ENCODE measurements at places on chromosomes 7 and 10.

- DNase-seq, result no peak
These were observed 133.7 kb downstream of the PIP4K2A start for GRCh38 chr10:22580711-22581110.

- DNase-seq, result peak; percentile 17
These were observed 68.4 kb downstream of the SLIT1 start for GRCh38 chr10:97117372-97117771.

DNA sequence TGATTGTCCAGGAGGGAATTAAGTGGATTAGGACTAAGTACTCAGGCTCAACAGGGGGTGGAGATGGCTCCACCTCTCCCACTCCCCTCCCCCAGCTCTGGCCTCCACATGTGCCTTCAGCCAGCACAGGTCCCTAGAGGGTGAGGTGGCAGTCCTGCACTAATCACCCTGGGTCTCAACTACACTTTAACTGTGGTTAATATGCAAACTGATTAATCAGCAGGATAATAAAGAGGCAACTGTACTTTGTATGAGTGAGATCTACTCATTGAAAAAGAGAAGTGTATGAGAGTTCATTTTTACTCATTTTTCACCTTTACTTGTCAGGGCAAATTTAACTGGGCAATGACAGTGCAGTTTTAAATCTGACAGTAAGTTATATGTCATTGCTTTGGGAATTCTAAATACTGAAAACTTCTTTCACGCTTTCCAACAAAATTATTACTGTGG lies 223.8 kb upstream of the CCDC6 start:
- no peak for DNase-seq

- no peak for DNase-seq
These were observed 282.1 kb downstream of the ARHGAP12 start for GRCh38 chr10:31646519-31646918.

GRCh38 chr7:130141161-130141883 lies 63.9 kb downstream of the TMEM209 start:
- DNase-seq, result peak; percentile 82

DNA sequence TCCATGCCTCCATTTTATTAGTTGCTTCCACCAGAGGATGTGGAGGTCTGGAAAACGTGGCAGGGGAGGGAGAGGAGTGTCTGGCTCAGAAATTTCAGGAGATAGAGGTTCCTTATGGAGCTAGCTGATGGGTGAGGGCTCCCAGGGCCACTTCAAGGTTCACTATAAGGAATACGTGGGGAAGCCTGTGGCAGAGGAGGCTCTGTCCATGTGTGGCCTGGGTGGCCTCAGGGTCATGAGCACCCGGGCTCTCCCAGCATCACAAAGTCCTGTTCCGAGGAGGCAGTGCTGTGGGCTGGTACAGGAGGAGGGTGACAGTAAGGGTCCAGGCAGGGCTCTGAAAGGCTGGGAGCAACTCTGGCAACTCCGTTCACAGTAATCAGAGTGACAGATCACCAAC lies 24.6 kb downstream of the ARHGAP22 start:
- DNase-seq, result no peak

DNA sequence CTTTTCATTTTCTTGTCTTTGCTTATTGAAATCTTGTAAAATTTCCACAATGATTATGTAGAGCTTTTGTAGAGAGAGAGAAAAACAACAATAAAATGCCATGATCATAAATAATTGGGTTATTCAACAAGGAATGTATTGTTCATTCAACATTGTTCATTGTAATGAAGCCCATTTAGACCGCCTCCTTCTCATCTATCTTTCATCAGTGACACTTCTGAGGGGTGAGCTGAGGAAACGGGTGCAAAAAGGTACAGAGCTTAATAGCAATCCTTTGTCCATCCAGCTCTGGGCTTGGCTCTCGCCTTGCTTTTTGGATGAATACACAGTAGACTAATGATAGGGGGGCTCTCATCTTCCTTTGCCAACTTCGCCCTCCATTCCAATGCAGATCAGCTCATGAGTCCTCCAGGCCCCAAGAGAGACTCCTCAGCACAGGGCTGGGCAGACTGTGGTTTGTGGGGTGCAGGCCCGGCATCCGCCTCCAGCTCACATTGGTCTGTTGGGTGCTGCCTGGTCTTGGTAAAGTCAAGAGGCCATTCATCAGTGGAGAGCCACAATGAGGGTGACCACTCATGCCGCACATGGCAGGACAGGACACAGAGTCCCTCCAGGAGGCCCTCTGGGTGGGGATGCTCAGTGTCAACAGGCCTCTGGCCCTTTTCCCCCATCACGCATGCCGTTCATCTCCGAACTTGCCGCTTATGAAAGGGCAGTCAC lies 17.9 kb upstream of the PPA1 start:
- DNase-seq, result no peak

- DNase-seq, result peak; percentile 86
These were observed 33.9 kb downstream of the SGPL1 start for GRCh38 chr10:70849582-70850016.

DNA sequence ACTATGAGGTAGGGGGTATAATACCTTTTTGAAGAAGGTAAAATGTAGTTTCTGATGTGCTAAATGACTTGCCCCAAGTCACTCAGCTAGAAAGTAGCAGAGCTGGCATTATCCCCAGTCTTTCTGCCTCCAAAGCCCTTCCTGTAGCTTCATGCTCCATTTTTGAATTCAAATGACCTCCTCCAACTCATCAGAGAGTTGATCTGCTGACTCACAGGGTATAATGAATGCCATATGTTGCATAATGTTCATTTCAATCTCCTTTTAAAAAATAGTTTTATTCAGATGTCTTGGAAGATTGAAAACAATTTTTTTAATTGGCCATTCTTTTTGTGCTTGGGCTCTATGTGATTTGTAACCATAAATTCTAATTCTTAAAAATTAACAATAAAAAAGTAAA lies 272.8 kb upstream of the IMMP2L start:
- DNase-seq, result peak; percentile 81

GRCh38 chr10:116521424-116522290 lies 24.1 kb upstream of the PNLIP start:
- peak; percentile 62 for DNase-seq

DNA sequence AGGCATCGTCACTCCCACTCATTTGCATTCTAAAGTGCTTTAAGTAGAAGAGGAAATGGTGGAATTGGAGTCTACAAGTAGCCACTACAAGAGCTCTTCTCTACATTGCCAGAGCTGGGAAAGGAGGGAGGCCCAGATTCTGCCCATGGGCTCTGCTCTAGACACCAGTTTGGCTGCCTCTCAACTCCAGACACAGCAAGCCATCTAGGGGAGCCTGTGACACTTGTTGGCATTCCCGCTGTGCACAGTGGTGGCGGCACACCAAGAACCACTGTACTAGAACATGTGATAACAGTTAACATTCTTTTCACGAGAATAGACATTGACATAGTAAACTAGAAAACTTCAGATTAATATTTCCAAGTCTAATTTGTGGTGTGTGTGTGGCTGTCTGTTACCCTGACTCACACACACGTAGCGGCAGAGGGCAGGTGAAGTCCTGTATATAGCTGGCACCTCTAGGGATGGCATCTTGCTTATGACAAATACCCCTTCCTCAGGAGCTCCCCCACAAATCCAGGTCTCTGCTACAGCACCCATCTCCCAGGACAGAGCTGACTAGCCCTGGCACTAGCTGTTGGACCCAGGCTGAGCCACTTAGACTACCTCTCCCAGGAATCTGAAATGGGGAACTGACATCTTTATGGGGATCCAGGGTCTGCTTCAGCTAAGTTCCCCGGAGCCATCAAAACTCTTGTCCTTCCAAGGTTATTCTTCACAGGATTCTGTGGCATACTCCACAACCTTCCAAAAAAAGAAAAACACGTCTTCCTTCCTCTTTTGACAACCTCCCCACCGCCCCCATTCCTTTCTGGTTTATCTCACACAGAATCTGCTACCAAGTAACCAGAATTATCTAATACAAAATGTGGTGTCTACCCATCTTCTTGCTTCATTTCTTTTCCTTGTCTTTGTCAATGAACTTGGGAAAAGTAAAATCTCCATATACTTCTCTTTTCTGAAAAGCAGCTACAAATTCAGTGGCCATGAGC lies 54.7 kb upstream of the MRLN start:
- no peak for DNase-seq

GRCh38 chr7:44693641-44694313 lies 54.9 kb upstream of the ZMIZ2 start:
- peak; percentile 33 for DNase-seq

- peak; percentile 24 for DNase-seq
These were observed 13.1 kb downstream of the PHTF2 start for GRCh38 chr7:77811516-77812289.

DNA sequence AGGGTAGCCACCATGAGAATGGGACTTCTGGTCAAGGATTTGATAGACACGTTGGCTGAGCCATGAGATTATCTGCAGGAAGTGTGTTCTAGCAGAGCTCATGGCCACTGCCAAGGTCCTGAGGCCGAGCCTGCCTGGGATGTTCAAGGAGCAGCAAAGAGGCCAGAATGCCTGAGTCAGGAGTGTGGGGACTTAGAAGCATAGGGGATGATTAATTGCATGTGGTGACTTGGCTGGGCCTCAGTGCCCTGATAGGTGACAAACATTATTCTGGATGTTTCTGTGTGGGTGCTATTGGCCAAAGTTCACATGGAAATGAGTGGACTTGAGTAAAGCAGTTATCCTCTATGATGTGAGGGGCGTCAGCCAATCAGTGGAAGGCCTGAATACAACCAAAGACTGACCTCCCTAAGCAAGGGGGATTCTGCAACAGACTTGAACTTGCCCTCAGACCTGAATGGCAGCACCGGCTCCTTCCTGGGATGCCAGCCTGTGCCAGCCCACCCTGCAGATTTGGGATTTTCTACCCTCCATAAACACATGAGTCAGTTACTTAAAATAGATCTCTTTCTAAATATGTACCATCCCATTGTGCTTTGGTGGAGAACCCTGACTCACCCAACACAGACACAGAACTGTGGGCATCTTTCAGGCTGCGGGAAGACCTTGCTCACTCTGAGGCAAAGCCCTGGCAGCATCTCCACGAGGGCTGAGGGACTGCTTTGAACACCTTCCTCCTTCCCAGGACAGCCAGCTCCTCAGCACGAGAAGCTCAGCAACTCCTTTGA lies 363.9 kb upstream of the MGMT start:
- DNase-seq, result peak; percentile 51
